ENCODE measurements at places on chromosomes 2 and 18.

DNA sequence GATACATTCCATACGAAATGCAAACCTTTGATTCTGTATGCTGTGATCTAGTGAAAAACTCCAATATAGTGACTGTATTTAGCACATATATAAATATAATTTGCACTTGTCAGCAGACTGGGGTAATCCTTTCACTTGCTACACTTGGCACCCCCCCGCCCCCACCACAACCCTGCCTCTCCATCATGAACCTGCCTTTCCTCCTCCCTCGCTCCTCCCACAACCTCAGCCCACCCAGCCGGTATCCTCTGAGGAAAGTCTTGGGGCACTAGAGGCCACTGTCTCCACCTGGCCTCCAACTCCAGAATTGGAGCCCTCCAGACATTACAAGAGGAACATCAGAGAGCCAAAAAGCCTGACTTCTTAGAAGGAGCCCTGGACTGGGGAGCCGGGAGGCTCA, 196.3 kb downstream of the LOXHD1 start:
- no peak for DNase-seq

DNA sequence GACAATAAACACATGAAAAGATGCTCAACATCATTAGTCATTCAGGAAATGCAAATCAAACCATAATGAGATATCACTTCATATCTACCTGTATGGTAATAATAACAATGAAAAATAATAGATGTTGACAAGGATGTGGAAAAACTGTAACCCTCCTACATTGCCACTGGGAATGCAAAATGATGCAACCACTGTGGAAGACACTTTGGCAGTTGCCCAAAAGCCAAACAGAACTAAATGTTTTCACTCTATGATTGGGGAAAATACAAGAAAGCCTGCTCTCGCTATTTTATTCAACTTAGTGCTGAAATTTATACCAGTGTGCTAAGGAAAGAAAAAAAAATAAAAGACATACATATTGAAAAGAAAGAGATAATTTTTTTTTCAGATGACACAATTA, 934.5 kb downstream of the CNTNAP5 start:
- no peak for DNase-seq

- DNase-seq: no peak
Observed at GRCh38 chr18:78579854-78580577, 399.6 kb upstream of the SALL3 start.

DNA sequence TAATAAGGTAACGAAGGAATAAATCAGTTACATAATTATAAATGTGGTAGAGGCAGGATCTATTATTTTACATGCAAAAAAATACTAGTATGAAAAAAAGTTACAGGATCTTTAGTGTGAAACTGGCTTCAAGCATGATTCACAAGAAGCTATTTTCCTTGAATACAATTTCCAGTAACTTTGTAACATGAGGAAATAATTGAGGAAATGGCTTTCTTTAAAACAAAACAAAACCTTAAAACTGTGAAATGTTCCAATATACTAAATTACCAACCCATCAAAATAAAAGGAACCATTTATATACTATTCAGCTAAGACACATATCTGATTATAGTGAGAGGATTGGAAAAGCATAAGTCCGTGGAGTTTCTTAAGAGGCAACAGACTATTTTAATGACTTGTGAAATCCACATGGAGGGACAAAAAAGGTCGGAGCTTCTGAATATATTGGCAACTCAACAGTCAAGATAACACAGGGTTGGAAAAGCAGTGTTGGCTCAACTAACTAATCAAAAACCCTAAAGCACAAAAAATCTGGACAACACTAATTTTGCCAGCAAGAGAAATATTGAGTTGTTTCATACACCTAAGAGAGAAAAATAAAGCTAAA, 10.6 kb downstream of the IRS1 start:
- no peak for DNase-seq
